ENCODE measurements at places on chromosomes 12 and 14. TPM values are rescaled to one million over a fixed set of nuclear protein-coding genes. Genes with fewer than 3 reads are reported as not detected.

DNA sequence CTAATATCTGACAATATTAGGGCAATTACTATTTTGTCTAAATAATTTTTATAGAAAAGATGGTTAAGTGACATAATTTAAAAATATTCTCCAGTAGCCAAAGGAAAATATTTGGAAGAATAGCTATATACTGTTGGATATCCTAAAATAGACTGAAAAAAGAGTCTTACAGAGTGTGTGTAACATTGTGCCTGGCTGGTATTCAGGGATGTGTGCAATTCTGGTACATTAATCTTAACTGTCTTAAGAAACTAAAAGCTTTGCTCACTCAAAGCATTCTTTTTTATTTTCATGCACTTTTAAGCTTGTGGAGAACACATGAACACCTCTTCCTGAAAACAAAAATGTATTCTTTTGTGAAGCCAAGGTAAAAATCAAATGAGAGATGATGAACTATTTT is 10.1 kb upstream of the NR2C1 start:
- no peak for DNase-seq

- no peak for DNase-seq
Observed at GRCh38 chr14:81302638-81303037, 81.9 kb upstream of the GTF2A1 start.

DNA sequence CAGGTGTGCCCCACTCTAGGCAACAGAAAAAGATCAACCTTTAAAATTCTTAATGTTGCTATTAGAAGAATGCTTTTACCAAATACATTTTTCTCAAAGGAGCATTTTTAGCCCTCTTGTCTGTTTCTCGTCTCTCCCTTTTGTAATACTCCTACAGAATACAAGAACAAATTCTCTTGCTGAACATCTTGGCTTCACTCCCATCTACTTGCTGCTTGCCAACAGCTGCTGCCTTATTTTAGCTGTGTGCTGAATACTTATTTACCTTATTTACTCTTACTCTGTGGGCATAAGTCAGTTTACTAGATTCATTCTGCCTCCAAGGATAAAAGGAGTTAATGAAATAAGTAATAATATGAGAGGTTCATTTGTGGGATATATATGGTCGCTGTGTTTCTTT is 70.8 kb downstream of the POLR3B start:
- peak; percentile 89 for DNase-seq

GRCh38 chr12:99977550-99977949 is 7.2 kb downstream of the ANKS1B start:
- no peak for DNase-seq

GRCh38 chr12:93536111-93536765 is 36.2 kb upstream of the SOCS2 start:
- DNase-seq: no peak

DNA sequence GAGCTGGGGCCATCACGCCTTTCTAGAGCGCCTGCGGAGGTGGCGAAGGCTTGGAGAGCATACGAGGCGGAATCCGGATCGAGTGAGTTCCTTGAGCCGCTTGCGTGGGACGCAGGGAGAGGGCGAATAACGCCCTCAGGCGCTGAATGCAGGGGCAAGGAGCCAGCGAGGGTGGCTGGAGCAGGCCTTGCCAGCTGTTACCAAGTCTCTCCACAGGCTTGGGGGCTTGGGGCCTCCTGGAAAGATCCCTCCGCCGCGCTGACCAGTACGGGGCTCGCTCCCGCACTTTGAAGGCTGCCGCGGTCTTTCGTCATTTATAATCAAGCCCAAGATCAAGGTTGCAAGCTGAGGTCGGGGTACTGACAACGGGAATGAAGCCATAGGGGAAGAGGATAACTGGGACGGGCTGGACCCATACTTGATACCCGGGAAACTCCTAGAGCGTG is 1.2 kb downstream of the FLRT2 start:
- DNase-seq: peak; percentile 93

DNA sequence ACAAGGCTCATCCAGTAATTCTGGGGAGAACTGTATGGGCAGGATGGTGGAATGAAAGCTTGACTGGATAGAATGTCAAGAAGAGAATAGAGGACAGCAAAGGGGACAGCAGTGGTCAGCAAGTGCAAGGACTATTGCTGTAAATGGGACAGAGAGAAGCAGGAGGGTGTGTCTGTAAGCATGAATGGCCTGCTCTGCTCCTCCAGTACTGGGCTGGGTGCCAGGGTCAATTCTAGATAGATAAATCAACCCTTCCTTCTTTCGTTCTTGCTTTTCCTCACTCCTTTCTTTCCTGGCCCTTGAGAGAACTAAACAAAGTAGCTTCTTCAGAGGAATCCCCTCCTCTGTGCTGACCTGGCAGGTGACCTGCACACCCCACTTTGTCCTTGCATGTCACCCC is 1019.2 kb downstream of the BCL11B start:
- peak; percentile 8 for DNase-seq

- DNase-seq: peak; percentile 19
Observed at GRCh38 chr12:66647034-66647691, 31.7 kb downstream of the GRIP1 start.

GRCh38 chr14:79825046-79825521 is 386.2 kb downstream of the DIO2 start:
- peak; percentile 72 for DNase-seq

- peak; percentile 46 for DNase-seq
Observed at GRCh38 chr12:6767353-6768319, 1.5 kb downstream of the PTMS start.

DNA sequence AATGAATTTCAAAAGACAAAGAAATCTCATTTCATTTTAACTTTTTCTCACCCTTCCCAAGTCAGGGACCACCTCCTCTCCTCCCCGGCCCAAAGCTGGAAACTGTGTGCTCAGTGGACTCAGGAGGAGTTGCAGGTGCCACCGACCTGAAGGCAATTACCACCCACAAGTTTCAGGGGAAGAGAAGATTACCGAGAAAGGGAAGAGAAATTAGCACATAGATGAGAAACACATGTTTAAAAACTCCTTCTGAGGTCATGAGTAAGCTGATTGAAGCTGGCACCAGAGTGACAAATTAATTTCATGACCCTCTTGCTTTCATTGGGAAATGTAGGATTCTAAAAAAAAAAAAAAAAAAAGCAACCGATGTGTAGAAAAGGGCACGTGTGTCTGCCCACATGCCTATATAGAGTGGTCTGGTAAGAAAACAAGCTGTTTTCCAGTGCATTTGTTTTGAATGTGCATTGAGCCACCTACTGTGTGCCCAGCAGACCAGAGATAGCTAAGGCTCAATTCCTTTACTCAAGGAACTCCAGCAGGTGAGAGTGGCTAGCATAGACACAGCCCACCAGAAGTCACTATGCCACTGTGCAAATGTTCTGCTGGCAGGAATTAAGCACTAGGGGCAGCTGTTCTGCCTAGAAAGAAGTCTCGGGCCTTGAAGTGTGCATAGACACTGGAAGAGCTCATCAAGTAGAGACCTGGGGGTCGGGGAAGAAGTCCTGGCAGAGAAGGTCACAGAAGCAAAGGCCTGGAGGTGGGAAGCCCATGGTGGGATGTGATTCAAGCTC is 30.5 kb downstream of the DPF3 start:
- no peak for DNase-seq

GRCh38 chr12:57604992-57605810 is 577 bp downstream of the DTX3 start:
- peak; percentile 73 for DNase-seq

DNA sequence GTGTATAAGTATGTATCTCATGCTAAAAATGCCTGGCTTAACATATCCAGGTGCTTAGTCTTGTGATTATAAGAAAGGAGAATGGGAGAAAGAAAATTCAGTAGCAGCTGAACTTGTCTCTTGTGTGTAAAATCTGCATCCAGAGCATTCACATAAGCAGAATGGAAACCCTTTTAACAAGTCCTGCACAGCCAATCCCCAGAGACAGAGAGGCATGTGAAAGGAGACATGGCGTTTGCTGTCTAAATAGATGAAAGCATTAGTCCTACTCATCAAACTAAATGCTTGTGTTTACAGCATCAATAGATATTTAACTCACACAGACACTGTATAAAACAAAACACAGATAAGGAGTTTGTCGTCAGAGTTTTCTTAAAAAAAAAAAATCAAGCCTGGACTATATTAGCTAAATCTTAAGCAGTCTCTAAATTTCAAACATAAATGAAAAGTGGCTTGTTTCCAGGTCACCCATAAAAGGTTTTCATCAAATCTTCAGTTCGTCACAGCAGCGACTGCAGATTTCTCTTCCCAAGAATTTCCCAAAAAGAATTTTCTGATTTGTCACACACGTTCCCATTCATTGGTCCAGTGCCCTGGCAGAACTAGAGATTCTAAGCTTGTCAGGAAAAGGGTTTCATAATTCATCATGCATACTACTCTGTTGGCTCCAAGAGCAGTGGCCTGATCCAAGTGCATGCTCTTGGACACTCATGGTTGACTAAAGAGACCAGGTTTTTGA is 249.2 kb downstream of the BTG1 start:
- peak; percentile 87 for DNase-seq

DNA sequence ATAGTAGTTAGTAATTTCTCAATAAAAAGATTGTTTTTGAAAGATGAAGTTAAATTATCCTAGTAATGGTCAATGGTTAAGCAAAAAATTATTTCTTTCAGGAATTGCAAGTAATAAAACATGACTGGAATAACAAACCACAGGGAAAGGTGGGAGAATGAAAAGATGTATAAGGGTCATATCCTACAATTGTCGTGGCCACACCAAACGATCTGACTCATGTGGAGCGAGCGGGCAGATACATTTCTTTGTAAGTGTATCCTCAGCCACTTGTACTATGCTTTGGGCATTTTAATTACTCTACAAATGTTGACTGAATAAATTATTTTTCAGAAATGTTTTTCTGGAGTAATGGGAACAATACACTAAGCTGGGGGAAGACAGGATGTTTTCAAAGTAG is 45.5 kb downstream of the ACSM4 start:
- DNase-seq: no peak

GRCh38 chr12:663293-663871 is at the start of gene NINJ2:
Gene NINJ2 (minus strand): TSS chr12:663445. CDS start chr12:663360, 85 bp downstream.
- no peak for DNase-seq

GRCh38 chr12:102172436-102172835 is 25.2 kb downstream of the PMCH start:
- peak; percentile 76 for DNase-seq

DNA sequence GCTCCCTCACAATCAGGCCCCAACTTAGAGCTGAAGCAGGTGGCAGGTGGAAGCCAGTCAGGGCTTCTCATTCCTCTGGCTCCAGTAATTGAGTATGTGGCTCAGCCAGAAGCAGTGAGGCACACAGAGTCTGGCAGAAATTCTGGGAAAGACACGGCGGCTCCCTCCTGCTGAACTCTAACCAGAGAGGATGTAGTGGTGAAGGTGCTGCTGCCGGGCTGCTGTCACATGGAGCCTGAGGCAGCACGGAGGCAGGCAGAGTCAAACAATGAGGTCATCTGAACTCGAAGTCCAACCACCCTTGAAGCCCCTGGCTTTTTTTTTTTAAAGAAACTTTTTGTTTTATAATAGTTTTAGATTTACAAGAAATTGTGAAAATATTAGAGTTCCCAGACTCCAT is 33.4 kb upstream of the SMOC1 start:
- DNase-seq: no peak

GRCh38 chr12:42039176-42039575 is 105.5 kb downstream of the GXYLT1 start:
- DNase-seq: no peak

- no peak for DNase-seq
Observed at GRCh38 chr12:3097836-3098235, 20.7 kb downstream of the TSPAN9 start.

DNA sequence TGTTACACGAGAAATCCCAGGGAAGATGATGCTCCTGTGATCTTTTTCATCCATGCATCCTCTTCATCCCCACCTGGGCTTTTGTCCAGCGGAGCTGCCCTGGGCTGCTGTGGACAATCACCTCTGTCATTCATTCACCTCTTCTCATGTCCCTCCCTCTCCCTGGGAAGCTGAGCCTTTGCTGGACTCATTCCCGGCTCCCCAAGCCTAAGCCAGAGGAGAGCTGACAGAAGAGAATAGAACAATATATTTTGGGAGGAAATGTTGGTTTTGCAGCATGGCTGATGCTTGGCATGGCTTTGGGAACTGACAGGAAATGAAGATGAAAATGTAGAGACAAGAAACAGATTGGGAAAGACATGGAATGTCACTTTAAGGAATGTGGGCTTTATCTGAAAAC is 177.4 kb downstream of the DICER1 start:
- peak; percentile 33 for DNase-seq

- no peak for DNase-seq
Observed at GRCh38 chr14:80049055-80049454, 162.2 kb downstream of the DIO2 start.

- DNase-seq: no peak
Observed at GRCh38 chr12:49297695-49298060, 2.7 kb downstream of the PRPH start.

- DNase-seq: no peak
Observed at GRCh38 chr12:90970911-90971310, 15.9 kb upstream of the CCER1 start.

DNA sequence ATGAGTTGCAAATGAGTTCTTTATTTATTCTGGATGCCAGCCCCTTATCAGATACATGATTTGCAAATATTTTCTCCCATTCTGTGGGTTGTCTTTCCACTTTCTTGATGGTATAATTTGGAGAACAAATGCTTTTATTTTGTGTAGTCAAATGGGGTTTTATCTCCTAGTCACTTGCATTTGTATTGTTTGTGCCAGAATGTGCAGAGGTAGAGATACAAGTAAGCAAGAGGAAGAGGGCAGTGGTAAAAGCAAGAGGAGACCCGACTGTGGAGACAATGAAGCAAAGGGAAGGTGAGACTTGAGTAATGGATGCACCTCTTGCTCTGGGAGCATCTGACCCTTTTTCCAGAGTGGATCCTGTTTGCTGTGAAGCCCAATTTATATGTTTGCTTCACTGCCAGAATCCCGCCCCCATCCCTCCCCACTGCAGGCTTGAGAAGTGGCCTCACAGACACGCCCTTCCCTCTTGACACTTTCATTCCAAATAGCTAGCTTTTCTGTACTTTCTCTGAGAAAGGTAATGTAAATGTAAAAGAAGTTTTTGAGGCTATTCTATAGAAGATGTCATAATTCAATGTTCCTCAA is 786 bp upstream of the PFKM start:
- DNase-seq: peak; percentile 30

The VCPKMT gene
- polyA plus RNA-seq: 10.7 TPM

The PARPBP gene
- polyA plus RNA-seq: 7.6 TPM

The OR10P1 gene
- polyA plus RNA-seq: not detected

The IRAK4 gene
- 8.7 TPM for polyA plus RNA-seq

The SMIM41 gene
- 0.29 TPM for polyA plus RNA-seq

The TPH2 gene
- not detected for polyA plus RNA-seq

The PRKD1 gene
- 31.2 TPM for polyA plus RNA-seq

The CABP1 gene
- 1.5 TPM for polyA plus RNA-seq

Data from muscle of leg (tissue), 16 donors.